ENCODE measurements at places on chromosomes 11 and 22. TPM values are rescaled to one million over a fixed set of nuclear protein-coding genes. Genes with fewer than 3 reads are reported as not detected.

Gene MICALL1
- total RNA-seq = 33.1 TPM

Gene C11orf52
- total RNA-seq = not detected

Gene CDCA5
- total RNA-seq = 70.9 TPM

DNA sequence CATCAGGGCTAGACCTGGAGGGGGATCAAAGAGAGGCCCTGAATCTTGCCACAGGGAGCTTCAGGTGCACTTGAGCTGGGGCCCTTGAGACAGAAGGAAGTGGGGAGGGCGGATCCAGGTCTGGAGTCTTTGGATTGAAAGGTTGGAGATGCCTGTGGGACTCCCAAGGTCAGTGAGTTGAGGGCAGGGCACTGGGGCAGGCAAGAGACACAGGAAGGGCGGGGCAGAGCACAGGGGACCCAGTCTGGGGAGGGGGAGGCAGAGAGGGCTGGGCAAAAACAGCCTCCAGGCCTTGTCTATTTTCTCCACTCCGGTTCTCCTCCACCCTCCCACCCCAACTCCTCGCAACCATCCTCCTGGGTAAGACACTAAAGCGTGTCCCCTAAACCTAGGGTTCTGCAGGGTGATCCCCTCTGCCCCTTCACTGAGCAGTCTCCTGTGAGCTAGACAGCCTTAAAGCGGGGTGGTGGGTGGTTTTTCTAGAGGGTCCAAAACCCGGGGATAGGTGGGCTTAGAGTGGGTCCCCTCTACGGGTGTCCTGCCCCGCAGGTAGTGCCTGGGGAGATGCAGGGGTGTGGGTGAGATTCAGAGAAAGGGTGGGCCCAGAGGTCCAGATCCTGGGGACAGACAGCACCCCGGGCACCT is 38.6 kb upstream of the CELSR1 start:
- no peaks in the 10 kb centered on the region for H3K36me3 ChIP-seq
- peak; percentile 71 for DNase-seq
- peaks cover 11% of the 10 kb centered on the region for H3K4me1 ChIP-seq

- H3K36me3 ChIP-seq = no peaks in the 10 kb centered on the region
- H3K4me1 ChIP-seq = no peaks in the 10 kb centered on the region
- no peaks in the 10 kb centered on the region for H3K27me3 ChIP-seq
- no peak for DNase-seq
- no peak overlapping the region for H3K4me3 ChIP-seq
These were observed 20.1 kb downstream of the ZNF74 start for GRCh38 chr22:20414059-20414440.

- no peak for DNase-seq
- no peaks in the 10 kb centered on the region for H3K4me1 ChIP-seq
- H3K27me3 ChIP-seq = no peaks in the 10 kb centered on the region
- H3K27ac ChIP-seq = no peak overlapping the region
- H3K4me3 ChIP-seq = no peak overlapping the region
These were observed 27.4 kb upstream of the YPEL1 start for GRCh38 chr22:21762712-21763581.

DNA sequence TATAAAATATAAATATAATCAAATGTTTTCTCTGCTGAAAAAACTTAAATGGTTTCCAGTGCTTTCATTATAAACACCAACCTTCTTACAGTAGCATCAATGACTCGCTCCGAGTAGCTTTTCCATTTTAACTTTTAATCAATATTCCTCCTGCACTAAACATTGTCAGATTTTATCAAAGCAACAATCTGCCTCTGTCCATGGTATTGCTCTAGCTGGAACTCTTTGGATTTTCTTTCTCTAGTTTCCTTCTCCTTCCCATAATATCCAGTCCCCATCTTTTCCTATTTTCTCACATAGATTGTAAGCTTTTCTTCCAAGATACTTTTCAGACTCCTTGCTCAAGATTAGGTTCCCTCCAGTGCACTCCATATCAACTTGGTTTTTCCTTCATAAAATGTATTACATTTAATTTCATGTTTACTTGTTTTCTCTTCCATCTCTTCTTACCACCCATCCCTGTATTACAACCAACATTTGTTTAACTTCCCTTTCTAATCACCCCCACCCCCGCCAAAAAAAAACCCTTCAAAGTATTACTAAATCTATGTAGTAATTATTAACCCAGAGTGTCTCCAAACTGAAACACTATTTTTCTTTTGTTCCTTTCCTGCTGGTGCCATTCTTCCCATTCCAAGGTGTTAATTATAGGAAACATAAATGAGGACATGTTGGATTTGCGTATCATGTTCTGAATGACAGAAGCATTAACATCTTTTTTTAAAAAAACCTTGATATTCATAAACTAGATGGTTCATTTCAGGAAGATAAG is 716.5 kb downstream of the NELL1 start:
- no peaks in the 10 kb centered on the region for H3K36me3 ChIP-seq
- H3K27ac ChIP-seq = no peak overlapping the region
- no peaks in the 10 kb centered on the region for H3K27me3 ChIP-seq
- no peak for DNase-seq

DNA sequence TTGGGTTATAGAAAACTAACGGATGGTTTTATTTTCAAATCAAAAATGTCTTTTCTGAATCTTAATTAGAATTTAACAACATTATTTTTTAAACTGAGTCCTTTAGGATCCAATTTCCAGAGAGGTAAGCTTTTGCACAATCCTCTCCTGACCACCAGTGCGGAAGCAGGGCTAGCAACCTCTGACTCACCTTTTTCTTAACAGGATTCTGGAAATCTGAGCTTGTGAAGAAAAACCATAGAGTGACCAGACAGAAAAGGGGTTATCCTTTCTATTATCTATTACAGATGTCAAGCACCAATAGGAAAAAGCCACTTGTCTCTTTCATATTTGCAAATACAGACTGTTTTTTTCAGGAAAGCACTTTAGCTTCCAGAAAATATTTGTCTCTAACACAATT is 25.3 kb downstream of the ALG9 start:
- no peaks in the 10 kb centered on the region for H3K36me3 ChIP-seq
- no peaks in the 10 kb centered on the region for H3K27me3 ChIP-seq
- no peaks in the 10 kb centered on the region for H3K4me1 ChIP-seq
- H3K27ac ChIP-seq = no peak overlapping the region
- no peak overlapping the region for H3K4me3 ChIP-seq
- no peak for DNase-seq

GRCh38 chr11:104333977-104334376 is 170.0 kb upstream of the PDGFD start:
- peak; percentile 57 for DNase-seq
- no peak overlapping the region for H3K4me3 ChIP-seq
- H3K4me1 ChIP-seq = no peaks in the 10 kb centered on the region
- H3K36me3 ChIP-seq = no peaks in the 10 kb centered on the region
- H3K27me3 ChIP-seq = no peaks in the 10 kb centered on the region

DNA sequence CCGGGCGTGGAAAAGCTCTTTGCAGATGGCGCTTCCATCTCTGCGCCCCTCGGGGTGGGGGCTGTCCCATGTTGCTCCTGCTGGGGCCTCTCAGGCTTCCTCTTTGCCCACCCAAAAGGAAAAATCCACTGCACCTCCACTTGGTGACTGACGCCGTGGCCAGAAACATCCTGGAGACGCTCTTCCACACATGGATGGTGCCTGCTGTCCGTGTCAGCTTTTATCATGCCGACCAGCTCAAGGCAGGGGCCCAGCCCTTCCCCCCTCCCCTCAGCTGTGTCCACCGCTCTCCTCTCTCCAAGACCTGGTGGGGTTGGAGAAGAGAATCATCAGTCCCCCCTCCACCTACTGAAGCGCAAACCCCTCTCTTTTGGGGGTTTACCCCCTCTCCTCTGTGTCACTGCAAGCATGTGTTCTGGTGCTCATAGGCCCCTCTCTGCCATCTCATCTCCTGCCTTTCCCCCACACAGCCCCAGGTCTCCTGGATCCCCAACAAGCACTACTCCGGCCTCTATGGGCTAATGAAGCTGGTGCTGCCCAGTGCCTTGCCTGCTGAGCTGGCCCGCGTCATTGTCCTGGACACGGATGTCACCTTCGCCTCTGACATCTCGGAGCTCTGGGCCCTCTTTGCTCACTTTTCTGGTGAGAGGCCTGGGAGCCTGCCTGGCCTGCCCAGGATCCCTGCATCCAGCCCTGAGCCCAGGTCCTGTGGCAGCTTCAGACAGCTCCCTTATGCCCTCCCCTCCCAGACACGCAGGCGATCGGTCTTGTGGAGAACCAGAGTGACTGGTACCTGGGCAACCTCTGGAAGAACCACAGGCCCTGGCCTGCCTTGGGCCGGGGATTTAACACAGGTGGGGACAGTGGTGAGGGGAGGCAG is 1.8 kb downstream of the LARGE2 start:
- no peak overlapping the region for H3K27ac ChIP-seq
- no peak for DNase-seq
- H3K4me3 ChIP-seq = peak overlapping the region; percentile 36
- H3K4me1 ChIP-seq = peaks cover 30% of the 10 kb centered on the region
